Muscle of leg (tissue), 16 donors: ENCODE measurements at places on chromosomes 16 and 17.

GRCh38 chr17:75130632-75131277, 787 bp downstream of the NT5C start:
- DNase-seq = peak; percentile 81

DNA sequence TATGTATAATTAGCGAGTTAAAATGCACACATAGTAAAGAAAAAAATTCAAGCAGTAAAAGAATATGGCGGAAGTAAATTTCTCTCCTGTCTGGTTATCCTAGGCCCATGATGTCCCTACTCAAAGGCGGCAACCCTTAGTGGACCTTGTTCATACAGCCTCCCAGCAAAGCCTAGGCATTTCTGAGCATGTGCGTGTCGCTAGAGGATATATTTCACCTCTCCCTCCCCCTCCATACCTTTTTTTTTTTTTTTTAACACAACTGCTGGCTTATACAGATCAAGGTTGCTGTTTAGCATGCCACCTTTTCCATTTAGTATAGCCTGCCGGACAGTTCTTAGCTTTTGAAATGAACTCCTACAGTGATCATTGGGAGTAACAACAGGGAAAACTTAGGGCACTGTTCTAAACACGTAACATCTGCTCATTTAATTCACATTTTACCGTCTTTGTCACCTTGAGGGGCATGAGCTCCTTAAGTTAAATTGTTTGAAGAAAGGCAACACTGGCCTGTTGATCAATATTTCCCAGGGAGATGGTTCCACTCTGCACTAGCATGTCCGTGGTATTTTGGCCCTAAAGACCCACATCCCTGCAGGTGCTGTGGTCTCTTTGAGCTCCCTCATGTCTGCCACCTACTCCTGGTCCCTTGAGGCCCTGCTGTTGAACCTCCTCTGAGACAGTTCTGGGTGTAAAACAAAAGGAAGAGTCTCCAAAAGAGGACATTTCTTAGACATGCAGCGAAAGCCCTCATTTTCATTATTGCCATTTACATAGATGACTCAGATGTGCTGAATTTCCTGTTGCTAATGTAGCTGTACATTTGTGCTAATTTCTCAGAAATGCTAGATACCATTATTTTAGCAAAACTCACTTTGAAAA, 4.1 kb upstream of the TNFRSF13B start:
- DNase-seq = no peak

DNA sequence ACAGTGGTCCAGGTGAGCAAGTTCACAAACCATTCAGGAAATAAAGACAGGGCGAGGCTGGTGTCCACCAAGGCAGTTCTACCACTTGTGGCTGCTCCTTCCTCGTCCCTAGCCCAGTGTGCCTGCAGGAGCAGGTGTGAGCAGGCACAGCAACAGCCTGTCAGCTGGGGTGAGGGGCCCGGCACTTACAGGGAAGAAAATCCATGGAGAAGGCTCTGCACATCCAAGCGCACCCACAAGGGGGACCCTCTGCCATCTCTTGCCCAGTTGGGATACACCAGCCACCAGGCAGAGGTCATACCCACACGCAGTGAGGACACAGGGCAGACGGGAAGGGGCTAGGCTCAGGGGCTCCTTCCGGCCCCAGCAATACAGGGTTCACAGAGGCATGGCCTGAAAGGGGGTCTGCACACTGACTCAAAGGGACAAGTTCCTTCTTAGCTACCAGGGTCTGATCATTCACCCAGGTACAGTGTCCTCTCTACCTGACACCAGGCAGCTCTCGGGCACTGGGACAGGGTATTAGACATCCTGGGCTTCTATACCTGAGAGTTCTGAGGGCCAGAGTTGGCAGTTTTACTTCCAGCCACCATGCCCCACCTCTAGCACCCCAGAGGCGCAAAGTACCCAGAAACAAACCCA, 27.0 kb downstream of the CDIP1 start:
- peak; percentile 60 for DNase-seq

DNA sequence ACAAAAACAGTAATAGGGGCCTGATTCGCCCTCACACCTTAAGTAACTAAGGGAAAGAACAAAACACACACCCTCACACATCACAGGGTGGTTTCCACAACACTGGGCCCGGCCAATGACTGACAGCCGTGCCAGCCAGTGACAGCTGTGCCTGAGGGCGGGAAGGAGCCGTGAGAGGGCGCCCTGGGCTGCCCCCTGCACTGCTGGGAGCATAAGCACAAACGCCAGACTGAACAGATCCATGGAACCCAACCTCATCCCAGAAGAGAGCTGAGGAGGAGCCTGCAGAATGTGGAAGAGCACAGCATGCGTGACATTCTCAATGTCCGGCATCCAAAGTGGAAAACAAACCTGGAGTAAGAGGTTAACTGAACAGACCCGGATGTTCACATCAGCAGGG, 16.0 kb downstream of the CSNK1D start:
- no peak for DNase-seq

DNA sequence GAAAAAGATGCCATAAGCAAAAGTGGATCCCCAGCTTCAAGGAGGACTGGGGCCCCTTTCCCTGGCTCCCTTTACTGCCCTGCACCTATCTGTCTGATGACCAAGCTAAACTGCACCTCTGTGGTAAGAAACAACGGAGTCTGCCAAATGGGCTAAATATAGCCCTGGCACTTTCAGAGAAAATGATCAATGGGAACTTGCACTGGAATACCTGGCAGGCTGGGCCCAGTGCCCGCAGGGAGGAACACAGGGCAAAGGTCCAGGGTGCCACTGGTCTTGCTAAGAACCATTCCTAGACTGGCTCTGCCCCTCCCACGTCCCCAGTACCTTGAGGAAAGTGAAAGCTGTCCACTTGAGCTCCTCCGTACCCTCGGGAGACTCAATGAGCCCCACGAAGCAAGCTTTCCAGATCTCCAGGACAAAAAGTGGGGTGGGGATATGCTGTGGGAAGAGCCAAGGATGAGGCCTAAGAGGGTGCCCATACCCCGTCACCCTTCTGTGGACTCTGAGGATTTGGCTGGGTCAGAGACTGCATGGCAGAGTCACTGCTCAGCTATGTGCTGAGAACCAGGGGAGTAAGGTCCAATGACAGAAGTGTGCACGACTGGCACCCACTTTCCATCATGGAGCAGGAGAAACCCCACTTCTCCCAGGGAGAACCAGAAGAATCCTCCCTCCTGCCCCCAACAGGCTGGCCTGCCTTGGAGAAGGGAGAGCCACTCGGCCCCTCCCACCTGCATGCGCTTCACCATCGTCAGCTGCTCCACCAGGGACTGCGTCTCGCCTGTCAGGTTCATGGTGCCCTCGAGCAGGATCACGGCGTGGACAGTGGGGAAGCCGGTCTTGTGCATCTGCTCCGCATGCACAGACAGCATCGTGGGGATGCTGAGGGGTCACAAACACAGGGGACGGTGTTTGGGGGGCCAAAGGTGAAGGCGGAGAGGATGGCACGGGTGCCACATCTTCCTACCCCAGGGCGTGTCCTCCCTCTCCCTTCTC, 17.4 kb downstream of the CSF3 start:
- no peak for DNase-seq

GRCh38 chr17:45293413-45294211, 23.2 kb downstream of the MAP3K14 start:
- DNase-seq = peak; percentile 85

- DNase-seq = no peak
Observed at GRCh38 chr16:10086620-10087019, 95.6 kb downstream of the GRIN2A start.

DNA sequence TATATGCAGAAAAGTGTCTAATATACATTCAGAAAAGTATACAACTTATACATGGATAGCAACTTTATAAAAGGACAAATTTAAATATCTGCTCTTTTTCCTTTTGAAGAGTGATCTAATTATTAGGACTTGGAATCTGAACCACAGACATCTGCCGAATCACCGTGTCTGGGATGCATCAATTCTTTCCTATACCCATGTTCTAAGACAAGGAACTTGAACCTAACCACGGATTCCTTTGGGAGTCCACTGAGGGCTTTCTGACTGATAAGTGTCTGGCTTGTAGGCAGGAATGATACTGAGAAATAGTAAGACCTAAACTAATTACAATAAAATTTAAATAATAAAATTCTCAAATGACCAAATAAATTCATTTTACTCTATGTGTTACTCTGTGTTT, 54.2 kb downstream of the NDEL1 start:
- no peak for DNase-seq

GRCh38 chr16:83453977-83454376, 353.8 kb upstream of the HSBP1 start:
- DNase-seq = no peak

DNA sequence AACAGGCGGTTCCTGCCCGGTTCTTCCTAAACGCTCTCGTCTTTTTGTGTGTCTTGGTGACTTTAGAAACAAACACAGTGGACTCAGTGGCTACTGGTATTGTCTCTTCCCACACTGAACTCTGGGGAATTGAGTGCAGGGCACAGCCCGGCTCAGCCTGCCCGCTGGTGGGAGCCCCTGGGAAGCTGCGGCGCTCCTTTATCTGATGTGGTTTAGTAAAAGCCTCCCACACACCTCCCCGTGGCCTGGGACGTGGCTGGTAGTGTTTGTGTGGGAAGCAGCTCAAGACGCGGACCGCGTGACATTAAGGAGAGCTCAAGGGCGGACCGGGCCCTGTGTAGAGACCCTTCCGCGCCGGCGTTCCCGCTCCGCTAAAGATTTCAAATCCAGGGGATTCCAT, 55.4 kb upstream of the PVALEF start:
- no peak for DNase-seq

GRCh38 chr16:53643474-53643873, 60.2 kb downstream of the RPGRIP1L start:
- no peak for DNase-seq

GRCh38 chr17:66691644-66692420, 143.1 kb upstream of the CACNG5 start:
- peak; percentile 12 for DNase-seq

- DNase-seq = no peak
Observed at GRCh38 chr17:81486199-81486810, 26.3 kb downstream of the ACTG1 start.

GRCh38 chr16:86697715-86698114, 119.4 kb downstream of the FOXL1 start:
- peak; percentile 51 for DNase-seq

DNA sequence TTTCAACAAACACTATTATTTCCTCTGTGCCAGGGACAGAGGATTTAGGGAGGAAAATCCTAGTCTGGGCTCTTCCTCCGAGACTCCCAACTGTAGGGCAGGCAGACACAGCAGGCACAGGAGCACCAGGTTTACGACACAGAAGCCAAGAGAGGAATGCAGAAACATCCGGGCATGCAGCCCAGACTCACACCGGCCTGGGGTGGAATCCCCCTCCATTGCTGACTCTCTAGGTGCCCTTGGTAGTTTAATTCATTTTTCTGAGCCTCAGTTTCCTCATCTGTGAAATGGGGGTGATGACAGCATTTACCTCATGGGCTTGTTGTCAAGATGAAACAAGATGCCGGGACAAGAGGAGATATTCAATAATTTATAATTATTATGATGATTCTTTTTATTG, 14.9 kb downstream of the CA4 start:
- peak; percentile 1 for DNase-seq

GRCh38 chr16:81740169-81740568, 38.9 kb upstream of the PLCG2 start:
- no peak for DNase-seq

GRCh38 chr16:51154271-51155171, 3.5 kb upstream of the SALL1 start:
- no peak for DNase-seq

- DNase-seq = peak; percentile 53
Observed at GRCh38 chr17:75065562-75066151, 18.6 kb downstream of the KCTD2 start.

DNA sequence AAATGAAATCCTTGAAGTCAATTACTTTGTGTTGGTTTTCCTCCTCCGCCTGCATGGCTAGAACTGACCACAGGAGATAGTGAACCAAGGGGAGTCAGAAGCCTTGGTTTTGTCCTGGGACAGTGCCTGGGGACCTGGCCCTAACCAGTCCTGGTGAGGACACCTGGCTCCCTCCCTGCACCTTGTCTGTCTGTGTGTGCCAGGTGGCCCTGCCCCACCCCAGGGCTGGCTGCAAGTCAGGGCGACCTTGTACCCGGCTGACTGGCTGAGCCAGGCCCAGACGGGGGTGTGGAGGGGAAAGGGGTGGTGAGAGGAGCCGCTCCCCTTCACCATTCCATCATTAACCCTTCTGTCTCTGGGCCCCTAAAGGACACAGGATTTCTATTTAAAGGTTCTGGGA, 3.4 kb downstream of the RAPGEFL1 start:
- DNase-seq = no peak

DNA sequence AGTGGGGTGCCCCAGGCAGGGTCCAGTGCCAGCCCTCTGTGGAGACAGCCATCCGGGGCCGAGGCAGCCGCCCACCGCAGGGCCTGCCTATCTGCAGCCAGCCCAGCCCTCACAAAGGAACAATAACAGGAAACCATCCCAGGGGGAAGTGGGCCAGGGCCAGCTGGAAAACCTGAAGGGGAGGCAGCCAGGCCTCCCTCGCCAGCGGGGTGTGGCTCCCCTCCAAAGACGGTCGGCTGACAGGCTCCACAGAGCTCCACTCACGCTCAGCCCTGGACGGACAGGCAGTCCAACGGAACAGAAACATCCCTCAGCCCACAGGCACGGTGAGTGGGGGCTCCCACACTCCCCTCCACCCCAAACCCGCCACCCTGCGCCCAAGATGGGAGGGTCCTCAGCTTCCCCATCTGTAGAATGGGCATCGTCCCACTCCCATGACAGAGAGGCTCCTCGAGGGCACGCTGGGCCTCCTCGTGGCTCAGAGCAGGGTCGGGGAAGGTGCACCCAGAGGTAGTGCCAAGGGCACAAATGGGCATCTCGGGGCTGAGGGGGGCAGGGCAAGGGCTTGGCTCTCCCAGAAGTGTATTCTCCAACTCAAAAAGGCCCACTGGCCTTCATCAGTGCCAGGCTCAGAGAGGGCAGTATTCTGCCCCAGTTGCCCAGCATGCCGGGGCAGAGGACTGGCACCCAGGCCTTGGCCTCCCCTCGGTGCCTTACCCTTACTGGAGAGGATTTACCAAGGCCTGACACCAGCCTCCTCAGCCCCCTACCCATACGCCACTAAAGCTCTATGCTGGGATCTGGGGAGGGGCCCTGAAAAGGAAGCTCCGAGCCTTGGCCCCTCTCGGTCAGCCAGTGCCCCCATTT, at the start of gene CDH5:
CDH5 (plus strand) TSS at position 259 of the 867 bp plus-strand sequence. CDS start 12,647 bp downstream, outside the sequence.
- peak; percentile 87 for DNase-seq

GRCh38 chr17:14094676-14095601, 25.6 kb downstream of the COX10 start:
- DNase-seq = no peak
